ENCODE measurements at places on chromosomes 3 and 15.

GRCh38 chr15:101431301-101431700, 58.2 kb downstream of the PCSK6 start:
- DNase-seq = no peak

DNA sequence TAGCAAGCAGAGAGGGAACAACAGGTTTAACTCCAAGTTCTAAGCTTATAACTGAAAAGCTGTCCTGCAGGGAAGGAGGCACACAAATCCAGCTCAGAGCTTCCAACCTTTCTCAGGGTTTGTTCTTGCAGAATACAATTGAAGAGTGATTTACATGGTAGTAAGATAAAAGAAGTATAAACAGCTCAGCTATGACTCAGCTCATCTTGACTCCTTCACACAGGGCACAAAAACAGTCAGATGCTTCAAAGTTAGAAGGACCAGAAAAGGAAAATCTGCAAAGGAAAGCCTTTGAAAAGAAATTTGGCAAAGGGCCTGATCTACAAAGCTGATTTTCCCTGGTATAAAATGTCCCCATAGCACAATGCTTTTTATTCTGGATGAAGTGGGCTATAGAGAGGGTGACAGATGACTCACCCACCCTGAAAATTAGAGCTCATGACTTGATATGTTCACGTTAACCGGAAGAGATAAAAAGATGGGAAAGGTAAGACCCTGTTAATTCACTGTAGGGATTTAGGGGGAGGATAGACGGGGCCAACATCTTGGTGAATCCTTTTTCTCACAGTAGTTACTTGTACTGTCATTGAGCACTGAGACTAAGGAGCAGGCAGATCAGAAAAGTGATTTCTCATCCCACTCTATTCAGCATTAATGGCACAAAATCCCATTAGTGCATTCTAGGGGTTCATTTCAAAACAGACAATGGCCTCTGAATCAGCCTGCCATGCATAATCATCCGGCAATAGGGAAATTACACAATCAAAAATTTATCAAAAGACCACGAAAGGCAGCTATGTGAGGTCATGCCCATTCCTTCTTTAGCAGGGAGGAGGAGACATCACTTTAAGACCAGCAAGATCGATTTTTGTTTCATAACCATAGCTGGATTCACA, 143.5 kb downstream of the GAP43 start:
- no peak for DNase-seq

- DNase-seq = no peak
These were observed 36.9 kb upstream of the CMSS1 start for GRCh38 chr3:99780749-99781148.

GRCh38 chr3:158659454-158660237, 12.8 kb downstream of the LXN start:
- peak; percentile 24 for DNase-seq

- DNase-seq = peak; percentile 32
These were observed 6.9 kb upstream of the FOXB1 start for GRCh38 chr15:59997070-59997701.

GRCh38 chr15:45107941-45108630, 5.9 kb downstream of the DUOX2 start:
- DNase-seq = no peak

DNA sequence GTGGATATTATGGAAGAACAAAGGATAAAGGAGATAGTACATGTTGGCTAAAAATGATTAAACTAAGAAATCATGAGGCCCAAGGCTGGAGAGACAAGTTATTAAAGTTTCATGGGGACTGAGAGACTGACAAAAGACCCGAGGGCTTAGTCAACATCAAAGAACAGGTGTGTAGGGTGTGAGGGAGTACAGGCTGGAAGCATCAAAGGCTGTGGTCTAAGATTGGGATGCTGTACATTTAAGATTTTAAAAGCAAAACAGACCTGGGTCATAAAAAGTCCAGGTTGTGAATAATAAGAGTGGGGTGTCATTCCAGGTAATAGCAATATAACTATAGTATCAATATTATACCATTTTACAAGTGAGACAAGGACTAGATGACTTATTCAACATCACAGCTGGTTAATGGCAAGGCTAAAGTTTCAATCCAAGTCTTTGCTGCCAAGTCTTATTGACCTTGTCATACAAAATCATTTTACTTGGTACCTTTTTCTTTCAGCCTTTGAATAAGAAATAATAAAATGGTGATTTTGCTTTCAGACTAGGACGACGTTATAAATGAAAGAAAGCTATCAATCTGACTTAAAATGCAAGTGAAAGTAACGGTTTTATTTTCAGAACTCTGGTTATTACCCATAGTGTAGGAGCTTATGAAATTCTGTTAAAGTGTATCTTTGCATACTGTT, 211.6 kb downstream of the TNIK start:
- no peak for DNase-seq

DNA sequence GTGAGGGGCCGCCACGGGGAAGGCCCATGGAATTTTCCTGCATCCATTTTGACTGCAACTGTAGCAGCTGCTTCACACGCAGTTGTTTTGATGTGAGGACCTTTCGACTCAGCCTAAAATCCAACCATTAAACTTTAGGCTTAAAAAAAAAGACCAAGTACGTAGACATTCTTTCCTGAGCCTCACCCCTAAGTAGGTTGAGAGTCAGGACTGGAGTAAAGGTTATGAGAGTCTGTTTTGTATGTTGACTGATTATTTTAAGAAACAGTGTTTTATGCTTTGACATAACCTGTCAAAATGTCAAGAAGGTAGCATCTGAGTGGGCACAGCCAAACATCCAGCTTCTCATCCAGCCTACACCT, 45.7 kb upstream of the AMOTL2 start:
- no peak for DNase-seq

DNA sequence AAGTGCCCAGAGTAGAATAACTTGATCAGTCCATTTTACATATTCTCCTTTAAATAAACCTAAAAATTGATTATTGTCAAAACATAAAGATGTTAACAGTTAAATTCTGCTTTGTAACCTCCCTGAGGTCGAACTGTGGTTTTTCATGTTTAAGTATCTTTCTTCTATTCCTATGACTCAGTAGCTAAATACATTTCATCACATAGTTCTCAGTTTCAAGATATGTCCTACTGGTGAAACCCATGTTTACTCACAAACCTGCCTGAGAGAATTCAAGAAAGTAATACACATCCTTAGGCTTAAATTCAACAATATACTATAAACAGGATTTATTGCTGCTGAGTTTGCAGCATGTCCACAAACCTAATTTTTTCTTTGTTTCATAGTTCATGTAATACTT, 692.9 kb downstream of the ZPLD1 start:
- DNase-seq = no peak

DNA sequence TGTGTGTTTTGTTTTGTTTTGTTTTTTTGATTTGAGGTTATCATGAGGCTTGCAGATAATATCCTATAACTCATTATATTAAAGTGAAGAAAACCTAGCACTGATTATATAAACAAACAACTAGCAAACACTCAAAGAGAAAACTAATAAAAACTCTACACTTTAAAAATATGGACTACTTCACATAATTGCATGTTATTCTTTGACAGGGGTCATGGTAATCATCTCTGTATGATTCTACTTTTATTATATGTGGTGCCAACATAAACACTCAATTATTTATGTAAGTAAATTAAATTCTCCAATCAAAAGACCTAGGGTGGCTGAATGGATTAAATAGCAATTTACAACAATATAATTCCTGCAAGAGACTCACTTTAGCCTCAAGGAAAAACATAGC, 44.6 kb upstream of the P3H2 start:
- no peak for DNase-seq

Measured in CD4-positive, alpha-beta T cell treated with Interleukin-6 at 100 ng/mL for 8 hours (primary cell).